ENCODE measurements at places on chromosomes 16 and 17. TPM values are rescaled to one million over a fixed set of nuclear protein-coding genes. Genes with fewer than 3 reads are reported as not detected.

- no peaks in the 10 kb centered on the region for H3K27me3 ChIP-seq
- no peak overlapping the region for H3K4me3 ChIP-seq
- peak; percentile 90 for DNase-seq
These were observed 219.3 kb upstream of the GSE1 start for GRCh38 chr16:85393674-85394451.

The MT4 gene
- not detected for polyA plus RNA-seq

DNA sequence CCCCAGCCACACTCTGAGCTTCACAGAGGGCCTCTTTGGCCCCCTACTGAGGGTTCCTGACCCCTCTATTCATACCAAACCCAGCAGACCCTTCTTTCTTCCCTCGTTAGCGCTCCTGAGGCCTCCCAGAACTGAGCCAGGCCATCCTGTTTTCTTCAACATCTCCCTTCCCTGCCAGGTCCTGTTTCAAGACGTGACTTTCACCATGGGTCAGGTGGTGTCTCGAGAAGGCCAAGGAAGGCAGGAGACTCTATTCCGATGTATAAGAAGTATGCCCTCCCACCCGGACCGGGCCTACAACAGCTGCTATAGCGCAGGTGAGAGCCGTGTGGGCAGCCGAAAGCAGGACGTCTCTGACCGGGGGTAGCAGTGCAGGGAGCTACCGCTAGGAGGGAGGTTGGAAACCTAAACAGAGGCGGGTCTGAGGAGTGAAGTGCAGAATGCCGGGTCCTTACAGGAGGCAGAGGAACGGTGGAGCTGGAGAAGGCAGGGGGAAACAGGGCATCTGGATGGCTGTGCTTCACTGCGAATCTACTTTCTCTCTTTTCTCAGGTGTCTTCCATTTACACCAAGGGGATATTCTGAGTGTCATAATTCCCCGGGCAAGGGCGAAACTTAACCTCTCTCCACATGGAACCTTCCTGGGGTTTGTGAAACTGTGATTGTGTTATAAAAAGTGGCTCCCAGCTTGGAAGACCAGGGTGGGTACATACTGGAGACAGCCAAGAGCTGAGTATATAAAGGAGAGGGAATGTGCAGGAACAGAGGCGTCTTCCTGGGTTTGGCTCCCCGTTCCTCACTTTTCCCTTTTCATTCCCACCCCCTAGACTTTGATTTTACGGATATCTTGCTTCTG lies 1.3 kb upstream of the SENP3 start:
- peaks cover 17% of the 10 kb centered on the region for H3K4me1 ChIP-seq
- peak overlapping the region; percentile 88 for H3K4me3 ChIP-seq
- peak overlapping the region; percentile 49 for H3K27ac ChIP-seq

- H3K27ac ChIP-seq: no peak overlapping the region
- H3K27me3 ChIP-seq: no peaks in the 10 kb centered on the region
- H3K36me3 ChIP-seq: no peaks in the 10 kb centered on the region
- DNase-seq: no peak
- H3K4me3 ChIP-seq: no peak overlapping the region
- H3K4me1 ChIP-seq: no peaks in the 10 kb centered on the region
These were observed 252.3 kb downstream of the SHISA9 start for GRCh38 chr16:13153696-13154095.

DNA sequence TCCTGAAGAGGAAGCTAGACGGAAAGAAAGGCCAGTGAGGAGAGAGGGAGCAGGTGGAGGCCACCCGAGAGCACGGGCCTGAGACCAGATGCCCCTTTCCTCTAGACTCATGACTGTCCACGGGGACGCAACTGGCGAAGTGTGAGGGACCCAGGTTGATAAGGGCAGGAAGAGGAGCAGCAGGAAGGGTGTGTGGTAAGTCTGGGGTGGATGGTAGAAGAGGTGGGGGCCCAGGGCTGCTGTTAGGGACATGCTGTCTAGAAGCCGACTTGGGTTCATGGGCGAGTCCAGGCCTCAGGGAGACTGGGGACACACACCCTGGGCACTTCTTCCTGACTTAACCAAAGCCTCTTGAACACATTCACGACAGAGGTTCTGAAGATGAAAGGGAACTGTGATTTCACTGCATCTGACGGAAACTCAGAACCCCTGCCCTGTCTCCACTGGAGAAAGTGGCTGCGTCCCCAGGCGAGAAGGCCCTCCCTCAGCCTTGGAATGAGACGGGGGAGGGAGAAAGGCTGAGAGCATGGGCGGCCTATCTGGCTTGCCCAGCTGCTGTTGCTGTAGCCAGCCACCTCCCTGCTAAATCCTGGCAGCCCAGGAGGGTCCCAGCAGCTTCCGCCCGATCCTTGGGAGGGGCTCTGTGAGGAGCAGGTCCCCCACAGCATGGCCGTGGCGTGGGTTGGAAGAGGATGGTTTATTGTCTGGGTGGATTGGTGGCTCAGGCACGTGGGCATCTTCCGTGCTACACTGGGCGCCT lies 6.0 kb downstream of the HIC1 start:
- DNase-seq: no peak
- H3K36me3 ChIP-seq: peaks cover 41% of the 10 kb centered on the region
- H3K27me3 ChIP-seq: no peaks in the 10 kb centered on the region
- peaks cover 18% of the 10 kb centered on the region for H3K4me1 ChIP-seq
- no peak overlapping the region for H3K4me3 ChIP-seq

The EMC6 gene
- 64.4 TPM for polyA plus RNA-seq

DNA sequence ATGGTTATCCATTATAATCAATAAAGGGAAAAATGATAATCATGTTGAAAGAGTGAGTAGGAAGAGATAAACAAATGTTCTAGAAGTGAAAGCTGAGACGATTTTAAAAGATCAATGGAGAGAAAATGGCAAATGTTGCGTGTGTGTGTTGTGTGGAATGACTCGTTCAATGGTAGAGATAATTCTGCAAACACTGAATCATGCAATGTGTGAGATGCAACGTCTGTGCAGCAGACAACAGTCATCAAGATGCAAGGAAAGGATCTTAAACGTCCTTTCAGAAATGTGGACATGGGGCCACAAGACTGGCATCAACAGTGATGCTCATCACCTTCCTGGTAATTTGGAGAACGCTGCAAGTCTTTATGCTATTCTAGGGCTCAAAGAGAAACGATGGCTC lies 124.4 kb downstream of the CDYL2 start:
- no peaks in the 10 kb centered on the region for H3K4me1 ChIP-seq
- H3K4me3 ChIP-seq: no peak overlapping the region
- no peaks in the 10 kb centered on the region for H3K27me3 ChIP-seq
- DNase-seq: no peak
- no peak overlapping the region for H3K27ac ChIP-seq
